ENCODE measurements at places on chromosomes 6 and 20. TPM values are rescaled to one million over a fixed set of nuclear protein-coding genes. Genes with fewer than 3 reads are reported as not detected.
A peak's percentile ranks its signal among the peaks of the same experiment; 100 is the strongest.

LY6G5C gene
- 3.4 TPM for polyA plus RNA-seq

DNA sequence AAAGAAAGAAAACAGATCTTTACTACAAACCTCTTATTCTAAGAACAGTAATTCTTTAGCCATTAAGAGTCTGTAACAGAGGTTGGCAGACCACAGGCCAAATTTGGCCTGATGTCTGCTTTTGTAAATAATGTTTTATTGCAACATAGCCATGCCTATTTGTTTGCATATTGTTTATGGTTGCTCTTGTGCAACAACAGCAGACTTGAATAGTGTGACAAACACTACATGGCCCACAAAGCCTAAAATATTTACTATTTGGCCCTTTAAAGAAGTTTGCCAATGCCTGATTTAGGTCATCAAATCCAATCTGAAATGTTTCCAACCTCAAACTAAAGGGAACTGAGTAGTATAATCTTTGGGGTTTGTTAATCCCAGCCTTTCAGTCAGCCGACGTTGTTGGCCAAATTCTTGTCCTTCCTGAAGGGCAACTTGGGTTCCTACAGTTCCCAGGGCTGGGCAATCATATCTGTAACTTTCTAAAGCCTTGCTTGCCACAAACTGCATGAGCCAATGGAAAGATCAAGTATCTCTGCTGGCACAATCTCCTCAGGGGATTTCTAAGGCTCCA lies 33.9 kb upstream of the TBC1D20 start:
- no peak for DNase-seq

DNA sequence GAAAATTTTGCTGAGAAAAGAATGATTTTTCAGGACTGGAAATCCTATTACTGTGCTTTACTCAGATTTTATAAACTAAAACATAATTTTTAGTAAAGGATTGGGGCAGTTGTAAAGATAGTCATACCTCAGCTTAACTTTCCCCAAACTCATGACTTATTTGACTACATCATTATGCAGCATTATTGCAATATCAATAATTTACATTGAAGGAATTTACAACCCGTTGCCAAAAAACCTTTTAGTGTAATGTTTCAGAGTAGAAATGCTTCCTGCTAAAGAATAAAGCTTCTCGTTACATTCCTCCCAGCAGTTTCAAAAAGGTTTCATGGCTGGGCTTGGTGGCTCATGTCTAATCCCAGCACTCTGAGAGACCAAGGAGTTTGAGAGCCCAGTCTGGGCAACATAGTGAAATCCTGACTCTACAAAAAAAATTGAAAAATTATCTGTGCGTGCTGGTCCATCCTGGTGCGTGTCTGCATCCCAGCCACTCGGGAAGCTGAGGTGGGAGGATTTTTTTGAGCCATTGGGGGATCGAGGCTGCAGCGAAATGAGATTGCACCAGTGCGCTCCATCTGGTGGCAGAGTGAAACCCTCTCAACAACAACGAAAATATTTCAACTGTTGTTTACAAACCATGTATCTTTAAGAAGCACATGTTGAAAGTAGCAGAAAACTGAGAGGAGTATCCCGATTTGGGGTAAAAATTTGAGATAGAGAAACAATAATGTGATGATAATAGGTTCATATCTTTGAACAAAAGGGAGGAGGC lies 4.4 kb downstream of the AMD1 start:
- peak; percentile 53 for DNase-seq

SLC35F1 gene
- polyA plus RNA-seq: 2.6 TPM

DNA sequence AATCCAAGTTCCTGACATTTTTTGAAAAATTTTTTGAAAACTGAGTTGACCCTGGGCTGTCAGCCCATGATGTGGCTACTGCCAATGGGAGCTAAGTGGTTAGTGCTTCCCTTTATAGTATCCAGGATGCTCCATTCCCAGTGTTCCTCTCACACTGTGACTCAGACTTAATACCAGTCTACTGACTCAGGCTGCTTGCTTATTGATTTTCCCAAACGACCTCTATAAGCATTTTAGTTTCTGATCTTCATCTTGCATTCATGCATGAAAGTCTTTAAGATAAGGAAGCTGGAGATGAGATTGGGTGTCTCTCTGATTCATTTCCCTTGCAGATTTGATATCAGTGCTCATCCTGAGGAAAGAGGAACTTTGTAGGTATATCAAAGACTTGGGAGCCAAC lies 560.0 kb downstream of the TBC1D32 start:
- DNase-seq: no peak

STX11 gene
- 2.2 TPM for polyA plus RNA-seq

LY6G6F gene
- polyA plus RNA-seq: not detected

DNA sequence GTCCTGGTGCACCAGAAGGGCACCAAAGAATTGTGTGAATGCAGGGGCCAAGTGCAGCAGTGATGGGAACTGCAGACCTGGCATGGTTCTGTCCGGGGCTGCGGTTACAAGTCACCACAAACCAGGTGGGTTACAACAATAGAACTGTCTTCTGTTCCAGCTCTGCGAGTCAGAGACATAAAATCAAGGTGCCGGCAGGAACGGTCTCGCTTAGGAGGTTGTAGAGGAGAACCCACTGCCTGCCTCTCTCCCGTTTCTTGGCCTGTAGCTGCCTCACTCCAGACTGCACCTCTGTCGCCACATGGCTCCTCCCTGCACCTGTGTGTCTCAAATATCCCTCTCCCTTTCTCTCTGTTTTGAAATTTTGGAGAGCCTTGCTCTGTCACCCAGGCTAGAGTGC lies 143.3 kb downstream of the TAF4 start:
- no peak for DNase-seq

DNA sequence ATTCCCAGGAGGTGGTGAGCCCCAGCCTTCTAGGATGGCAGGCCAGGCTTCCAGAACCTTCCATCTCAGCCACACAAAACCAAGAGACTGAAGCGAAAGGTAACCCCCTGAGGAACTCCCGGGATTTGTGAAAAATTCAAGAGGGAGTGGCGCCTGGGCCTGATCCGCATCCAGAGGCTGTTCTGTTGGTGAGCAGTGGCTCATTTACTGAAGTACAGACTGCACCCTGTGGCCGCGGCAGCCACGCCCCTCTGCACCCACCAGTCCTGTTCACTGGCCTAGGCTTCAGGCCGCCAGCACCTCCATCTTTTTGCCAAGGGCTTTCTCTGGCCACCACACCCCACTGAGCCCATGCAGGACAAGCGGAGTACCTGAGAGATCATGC lies 79.1 kb upstream of the PTPN1 start:
- no peak for DNase-seq

DNA sequence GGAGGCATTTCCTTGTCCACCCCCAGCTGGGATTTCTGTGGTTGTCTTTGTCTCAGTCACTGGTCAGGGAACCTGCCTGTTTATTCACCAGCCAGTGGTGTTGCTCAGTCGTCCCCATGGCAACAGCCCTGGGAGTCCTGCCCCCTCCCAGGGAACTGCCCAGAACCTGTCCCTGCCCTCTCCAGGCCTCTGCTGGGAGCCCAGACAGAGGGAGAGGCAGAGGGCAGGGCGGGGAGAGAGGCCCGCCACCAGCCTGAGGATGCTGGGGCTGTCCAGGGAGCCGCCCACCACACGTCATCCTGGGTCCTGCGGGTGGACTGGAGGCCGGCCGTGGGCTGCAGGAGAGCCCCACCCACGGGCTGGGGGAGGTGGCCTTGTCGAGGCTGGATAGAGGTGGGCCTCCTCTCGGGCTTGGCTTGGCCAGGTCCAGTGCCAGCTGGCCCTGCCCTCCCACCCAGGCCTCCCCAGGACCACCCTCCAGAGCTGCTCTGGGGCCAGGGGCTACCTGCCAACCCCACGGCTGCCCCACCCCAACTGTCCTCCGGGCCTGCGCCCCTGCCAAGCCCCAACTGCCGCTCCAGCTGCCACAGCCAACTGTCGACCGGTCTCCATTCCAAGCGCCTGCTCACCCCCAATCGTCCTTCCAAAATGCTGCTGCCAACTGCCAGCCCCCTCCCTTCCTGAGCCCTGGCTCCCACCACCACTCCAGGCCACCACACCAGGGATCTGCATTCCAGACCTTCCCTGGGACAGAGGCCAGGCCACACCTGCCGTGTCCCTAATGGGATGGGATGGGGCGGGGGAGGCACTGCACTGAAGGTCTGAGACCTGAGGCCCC lies 4.2 kb upstream of the ZBTB46 start:
- DNase-seq: peak; percentile 97

DNA sequence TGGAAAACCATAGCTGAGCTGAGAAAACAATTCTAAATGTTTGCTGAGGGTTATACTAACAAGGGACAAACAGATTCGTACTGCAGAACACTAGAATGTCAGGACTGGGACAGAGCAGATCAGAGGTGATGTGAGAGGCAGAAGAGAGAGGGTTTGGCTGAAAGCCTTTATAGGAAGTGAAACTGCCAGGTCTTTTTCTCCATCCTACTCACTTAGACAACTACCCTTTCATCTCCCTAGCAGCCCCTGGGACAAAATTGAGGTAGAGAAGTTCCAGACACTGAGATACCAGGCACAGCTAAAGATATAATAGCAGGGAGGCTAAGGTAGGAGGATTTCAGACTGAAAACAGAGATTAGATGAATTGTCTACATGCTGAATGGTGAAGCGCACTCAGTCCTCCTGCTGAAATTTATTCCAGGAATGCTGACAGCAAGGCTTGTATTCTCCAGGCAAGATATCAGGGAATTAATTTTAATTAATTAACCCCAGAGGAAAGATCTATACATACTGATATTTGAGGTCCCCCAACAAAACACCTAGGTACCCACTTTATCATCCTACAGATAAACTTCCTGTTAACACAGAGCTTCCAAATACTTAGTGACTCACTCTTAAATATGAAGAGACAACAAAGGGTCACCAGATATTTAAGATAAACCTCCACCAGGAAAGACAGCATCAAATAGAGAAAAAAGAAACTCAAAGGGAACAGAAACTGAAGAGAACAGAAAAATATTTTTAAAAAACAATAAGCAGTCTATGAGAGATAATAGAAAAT lies 12.6 kb upstream of the EIF2S2 start:
- no peak for DNase-seq

TMEM239 gene
- polyA plus RNA-seq: not detected

SYNGAP1 gene
- polyA plus RNA-seq: 18.1 TPM

GRCh38 chr20:19349879-19350278 lies 137.4 kb downstream of the SLC24A3 start:
- no peak for DNase-seq

- DNase-seq: no peak
These were observed 129.2 kb downstream of the ATXN1 start for GRCh38 chr6:16632101-16632500.

Data from muscle of leg (tissue), 16 donors.